ENCODE measurements at places on chromosomes 1 and 21.

DNA sequence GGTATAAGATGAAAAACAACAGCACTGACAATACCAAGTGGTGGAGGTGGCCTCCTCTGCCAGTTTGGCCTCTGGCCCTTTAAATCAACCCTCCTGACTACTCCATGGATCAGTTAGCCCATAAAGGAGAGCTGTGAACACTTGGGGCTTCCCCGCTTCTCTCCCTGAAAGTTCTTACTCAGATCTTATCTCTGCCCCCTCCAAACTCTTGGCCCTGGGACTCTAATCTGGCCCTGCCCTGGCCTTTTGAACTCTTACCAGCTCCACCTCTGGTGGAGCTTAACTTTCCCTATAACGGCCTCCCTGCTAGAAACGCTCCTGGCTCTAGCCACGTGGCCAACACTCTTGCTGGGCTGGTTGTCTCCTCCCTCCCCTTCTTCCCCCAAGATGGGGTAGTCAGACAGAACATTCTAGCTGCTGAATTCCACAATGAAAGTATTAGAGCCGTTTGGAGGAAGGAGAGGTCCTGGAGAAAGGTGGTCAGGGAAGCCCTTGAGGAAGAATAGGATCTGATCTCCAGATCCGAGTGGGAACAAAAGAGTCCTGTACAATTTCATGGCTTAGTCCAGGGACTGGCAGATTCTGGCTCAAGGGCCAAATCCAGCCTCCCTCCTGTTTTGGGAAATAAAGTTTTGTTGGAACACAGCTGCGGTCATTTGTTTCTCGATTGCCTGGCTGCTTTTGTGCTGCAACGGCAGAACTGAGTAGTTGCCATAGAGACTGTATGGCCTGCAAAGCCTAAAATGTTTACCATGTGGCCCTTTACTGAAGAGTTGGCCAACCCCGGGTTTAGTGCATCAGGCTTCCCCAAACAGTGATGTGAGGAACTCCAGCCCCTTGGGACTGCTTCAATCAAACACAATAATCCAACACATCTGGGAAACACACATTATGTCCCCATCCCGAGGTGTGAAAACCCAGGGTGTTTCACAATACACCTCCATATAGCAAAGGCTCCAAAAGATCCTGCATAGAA lies 9.5 kb upstream of the PIGR start:
- DNase-seq: no peak

- no peak for DNase-seq
Measured at GRCh38 chr1:201250326-201251011, 32.8 kb upstream of the PKP1 start.

DNA sequence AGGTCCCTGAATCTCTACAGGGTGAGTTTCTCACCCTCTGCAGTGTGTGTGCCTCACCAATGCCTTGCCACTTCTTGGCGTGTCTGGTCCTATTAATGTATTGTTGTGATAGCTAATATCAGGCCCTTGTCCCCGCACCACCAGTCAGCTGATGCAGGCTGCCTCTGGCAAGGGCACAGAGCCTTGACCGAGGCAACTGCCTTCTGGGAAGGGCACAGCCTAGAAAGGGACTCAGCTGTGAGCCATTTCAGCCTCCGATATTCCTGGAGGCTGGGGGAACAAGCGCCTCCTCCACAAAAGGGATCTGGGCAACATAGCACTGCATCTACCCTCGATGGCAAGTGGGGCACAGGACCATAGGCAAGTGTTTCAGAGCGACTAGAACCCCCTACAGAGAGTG lies 27.0 kb downstream of the IL10RB start:
- DNase-seq: no peak

- no peak for DNase-seq
Measured at GRCh38 chr1:236154126-236154525, 11.8 kb downstream of the GPR137B start.

GRCh38 chr1:213492161-213493041 lies 441.4 kb downstream of the RPS6KC1 start:
- no peak for DNase-seq

DNA sequence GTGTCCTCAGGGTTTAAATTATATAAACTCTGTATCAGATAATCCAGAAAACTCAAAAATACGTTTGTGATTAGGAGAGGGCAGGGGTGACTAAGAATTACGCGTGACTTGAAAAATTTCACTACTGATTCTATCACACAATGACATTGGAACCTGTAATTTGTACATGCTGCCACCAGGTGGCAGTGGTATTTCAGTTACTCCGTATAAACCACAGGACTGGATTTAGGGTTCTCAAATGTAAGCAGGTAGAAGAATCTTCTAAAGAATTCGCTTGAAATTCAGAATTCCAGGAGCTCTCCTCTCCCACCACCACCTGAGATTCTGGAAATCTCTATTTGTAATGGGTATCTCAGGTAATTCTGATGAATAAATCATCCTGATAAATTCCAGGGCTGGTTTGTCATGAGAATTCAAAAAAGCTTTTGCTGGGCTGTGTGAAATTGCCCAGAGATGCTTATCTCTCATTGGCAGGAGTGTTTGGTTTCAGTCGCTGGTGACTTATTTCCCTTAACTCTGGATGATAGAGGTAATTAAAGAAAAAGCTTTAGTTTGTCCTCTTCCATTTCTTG lies 1.7 kb upstream of the KRTAP7-1 start:
- DNase-seq: no peak

- DNase-seq: no peak
Measured at GRCh38 chr1:206448471-206448870, 21.8 kb upstream of the IKBKE start.

GRCh38 chr1:9859281-9860014 lies 35.7 kb upstream of the CLSTN1 start:
- DNase-seq: no peak

GRCh38 chr1:186901631-186902030 lies 72.9 kb downstream of the PLA2G4A start:
- no peak for DNase-seq

GRCh38 chr1:115237023-115237422 lies 101.0 kb downstream of the NGF start:
- DNase-seq: no peak

DNA sequence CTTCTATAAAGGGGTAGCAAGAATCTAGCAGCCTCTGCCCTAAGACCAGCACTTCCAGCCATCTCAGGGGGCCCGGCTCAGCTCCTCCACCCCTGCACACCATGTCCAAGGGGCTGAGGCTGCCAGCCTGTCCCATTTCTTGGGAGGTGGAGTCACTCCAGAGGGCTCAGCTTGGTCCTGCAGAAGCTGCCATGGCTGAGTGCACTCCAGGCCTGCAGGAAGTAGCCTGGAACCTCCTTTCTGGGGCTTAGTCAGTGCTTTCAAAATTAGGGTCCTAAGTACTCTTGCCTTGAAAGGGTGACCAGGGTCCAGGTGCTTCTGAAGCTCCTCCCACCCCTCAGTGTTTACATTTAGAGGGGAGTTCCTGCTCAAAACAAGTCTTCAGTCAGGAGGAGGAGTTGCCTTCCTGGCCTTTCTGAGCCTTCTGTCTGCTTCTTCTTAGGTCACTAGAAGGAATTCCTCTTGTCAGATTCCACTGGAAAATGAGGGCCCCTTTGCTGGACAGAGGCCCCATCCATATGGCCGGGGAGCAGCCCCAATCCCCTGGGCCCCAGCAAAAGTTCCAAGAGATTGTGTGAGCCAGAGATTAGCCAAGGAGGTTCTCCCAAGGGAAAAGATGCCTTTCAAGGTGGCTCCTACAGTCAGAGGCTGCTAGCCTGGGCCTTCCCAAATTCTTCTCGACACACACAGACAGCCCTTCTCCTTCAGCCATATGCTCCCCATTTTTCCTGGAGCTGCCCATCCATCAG lies 128.1 kb upstream of the VAMP3 start:
- no peak for DNase-seq

GRCh38 chr1:240417317-240417716 lies 194.6 kb downstream of the GREM2 start:
- DNase-seq: no peak

DNA sequence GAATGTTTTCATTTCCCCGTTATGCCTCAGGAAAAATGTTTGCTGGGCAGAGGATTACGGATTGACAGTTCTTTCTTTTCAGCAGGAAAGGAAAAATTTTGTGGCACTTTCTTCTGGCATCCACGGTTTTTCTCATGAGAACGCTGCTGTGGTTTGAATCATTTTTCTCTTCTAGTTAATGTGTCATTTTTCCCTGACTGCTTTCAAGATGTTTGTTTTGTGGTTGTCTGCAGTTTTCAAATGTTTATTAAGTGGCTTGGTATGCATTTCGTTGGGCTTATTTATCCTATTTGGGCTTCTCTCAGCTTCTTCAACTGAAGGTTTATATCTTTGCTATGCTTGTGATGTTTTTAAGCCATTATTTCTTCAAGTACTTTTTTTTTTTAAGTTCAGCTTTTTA lies 359.0 kb downstream of the RGS7 start:
- DNase-seq: no peak

- DNase-seq: no peak
Measured at GRCh38 chr1:227793948-227794816, 21.3 kb upstream of the PRSS38 start.

GRCh38 chr1:40141878-40142535 lies 19.2 kb upstream of the RLF start:
- no peak for DNase-seq

- no peak for DNase-seq
Measured at GRCh38 chr1:165449131-165449530, 4.2 kb upstream of the RXRG start.

GRCh38 chr1:233394860-233395717 lies 67.6 kb downstream of the MAP3K21 start:
- no peak for DNase-seq

DNA sequence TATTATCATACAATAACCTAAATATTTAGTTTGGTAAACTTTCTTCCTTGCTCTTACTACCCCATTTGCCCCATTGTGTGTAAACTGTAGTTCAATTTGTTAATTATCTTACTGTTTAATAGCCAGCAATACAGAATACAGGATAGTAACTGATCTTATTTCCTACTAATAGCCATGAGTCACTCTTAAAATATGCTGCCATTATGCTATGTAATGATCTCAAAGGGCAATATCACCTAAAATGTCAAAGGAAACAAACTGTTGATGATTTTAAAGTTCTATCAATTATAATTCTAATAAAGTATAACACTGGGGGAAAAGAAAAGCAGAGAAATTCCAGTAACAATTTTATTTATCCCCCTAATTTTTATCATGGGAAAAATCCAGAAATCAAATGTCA lies 4.3 kb downstream of the SLC30A1 start:
- DNase-seq: no peak

DNA sequence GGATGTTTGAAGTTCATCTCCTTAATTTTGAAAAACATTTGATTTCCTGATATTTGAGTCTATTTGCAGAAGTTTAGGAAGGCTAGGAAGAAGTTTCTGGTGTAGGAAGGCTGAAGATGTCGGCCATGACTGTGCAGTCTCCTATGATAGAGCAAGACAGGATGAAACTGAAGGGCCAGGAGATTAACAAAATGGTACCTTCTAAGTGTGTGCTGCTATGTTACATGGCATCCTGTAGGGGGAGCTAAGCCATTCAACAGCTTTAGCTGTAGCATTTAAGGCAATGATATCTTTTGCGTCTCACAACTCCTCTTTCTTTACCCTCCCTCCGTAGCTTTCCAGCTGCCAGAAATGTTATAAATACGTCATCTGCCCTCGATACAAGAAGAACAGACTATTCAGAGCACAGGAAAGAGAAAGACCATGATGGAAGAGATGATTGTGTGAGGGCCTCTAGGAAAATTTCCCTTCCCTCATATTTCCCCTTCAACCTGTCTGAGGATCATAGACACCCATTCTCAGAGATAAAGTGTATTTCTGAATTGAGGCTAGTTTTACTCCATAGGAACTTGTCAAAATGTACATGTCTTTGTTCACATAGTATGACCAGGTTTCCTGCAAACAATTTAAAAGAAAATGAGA lies 61.1 kb downstream of the XCL1 start:
- no peak for DNase-seq

Measured in stimulated activated CD4-positive, alpha-beta T cell treated with anti-CD3 and anti-CD28 coated beads, Interleukin-15, amount 100 ng/mL, for 1 hour (primary cell).